ENCODE measurements at places on chromosomes 7 and 10. TPM values are rescaled to one million over a fixed set of nuclear protein-coding genes. Genes with fewer than 3 reads are reported as not detected.

DNA sequence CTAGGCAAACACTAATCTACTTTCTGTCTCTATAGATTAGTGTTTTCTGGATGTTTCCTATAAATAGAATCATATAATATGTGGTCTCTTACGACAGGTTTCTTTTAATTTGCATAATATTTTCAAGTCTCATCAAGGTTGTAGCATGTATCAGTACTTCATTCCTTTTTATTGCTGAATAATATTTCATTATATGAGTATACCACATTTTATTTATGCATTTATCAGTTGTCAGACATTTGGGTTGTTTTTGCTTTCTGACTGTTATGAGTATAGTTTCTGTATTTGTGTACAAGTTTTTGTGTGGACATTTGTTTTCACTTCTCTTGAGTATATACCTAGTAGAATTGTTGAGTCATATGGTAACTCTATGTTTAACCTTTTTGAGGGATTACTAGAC lies 48.2 kb downstream of the SHOC2 start:
- no peak for DNase-seq

GRCh38 chr7:111588065-111588433 lies 25.8 kb upstream of the IMMP2L start:
- DNase-seq: no peak

Gene MAD1L1
- 116 TPM for total RNA-seq

GRCh38 chr10:119084896-119085295 lies 4.3 kb upstream of the EIF3A start:
- DNase-seq: no peak

DNA sequence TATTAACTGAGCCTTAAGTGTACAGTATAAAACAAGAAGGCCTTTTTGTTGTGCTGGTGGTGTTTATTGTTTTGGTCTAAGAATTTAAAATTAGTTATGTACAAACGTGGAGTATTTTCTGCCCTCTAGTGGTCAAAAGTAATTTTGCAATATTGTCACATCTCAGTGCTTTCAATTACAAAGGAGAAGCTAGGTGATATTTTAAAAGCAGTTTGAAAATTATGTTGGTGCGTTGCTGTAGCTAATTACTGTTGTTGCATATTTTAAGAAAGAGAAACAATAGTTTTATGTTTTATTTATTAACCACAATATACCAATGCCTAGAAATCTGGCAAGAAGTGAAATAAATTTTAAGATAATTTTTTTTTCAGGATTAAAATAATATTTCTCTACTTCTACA lies 11.4 kb downstream of the NPVF start:
- peak; percentile 65 for DNase-seq
